T-helper 2 cell (primary cell): ENCODE measurements at places on chromosomes 11 and 22.

DNA sequence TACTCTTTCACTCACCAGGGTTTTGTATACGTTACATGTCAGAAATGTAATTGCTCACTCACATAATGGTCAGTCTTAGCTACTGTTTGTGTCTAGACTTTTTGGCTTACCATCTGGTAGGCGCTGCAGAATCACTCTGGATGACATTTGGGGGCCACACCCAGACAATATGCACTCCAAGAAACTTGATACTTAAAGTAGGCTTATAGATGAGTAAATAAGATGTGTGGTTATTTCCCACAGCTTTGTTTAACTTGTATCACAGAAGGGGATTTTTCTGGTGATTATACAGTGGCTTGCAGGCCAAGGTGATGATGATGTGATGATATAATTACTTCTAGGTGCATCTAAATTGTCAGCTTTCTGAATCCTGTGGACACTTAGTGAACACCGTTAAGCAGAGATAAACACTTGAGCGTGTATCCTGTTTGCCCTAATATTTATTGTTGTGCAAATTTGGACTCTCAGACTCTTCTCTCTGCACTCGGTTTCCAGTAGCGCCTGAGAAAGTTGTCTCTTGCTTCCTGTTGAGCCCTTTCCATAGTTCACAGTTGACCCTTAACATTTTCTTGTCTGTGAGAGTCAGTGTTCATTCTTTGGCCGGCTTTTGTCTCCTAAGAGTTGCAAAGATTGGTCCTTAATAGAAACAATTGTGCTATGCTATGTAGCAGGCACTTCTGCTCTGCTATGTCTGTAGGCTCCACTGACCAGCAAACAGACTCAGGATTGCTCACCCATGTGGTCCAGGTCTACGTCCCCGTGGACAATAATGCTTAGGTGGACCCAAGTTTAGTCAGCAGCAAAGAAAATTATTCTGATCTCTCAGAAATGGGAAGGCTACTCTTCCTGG, 89.3 kb downstream of the PRR5L start:
- DNase-seq: no peak

GRCh38 chr11:62449451-62449851, 30.6 kb downstream of the SCGB1A1 start:
- DNase-seq: no peak

DNA sequence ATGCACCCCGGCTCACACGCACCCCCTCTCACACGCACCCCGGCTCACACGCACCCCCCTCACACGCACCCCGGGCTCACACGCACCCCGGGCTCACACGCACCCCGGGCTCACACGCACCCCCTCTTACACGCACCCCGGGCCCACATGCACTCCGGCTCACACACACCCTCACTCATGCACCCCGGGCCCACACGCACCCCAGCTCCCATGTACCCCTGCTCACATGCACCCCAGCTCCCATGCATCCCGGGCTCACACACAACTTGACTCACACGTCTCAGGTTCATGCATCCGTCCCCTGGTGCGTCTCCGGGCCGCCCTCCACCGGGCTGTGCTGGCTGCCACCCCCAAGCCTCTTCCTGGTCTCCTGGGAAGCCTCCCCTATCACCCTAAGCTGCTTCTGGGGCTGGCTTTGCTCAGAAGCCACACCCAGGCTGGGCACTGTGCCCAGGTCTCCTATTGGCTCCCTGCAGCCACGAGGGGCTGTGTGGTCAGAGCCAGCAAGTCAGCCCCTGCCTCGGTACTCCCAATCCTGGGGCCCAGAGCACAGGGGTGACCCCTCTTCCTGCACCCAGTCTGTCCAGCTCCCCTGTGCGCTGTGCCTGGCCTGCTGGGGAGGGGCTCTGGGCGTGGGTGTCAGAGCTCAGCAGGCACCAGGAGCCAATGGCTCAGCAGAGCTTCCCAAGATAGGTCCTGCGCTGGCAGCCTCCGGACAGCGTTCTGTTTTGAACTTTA, 16.9 kb downstream of the TSPAN4 start:
- DNase-seq: no peak

DNA sequence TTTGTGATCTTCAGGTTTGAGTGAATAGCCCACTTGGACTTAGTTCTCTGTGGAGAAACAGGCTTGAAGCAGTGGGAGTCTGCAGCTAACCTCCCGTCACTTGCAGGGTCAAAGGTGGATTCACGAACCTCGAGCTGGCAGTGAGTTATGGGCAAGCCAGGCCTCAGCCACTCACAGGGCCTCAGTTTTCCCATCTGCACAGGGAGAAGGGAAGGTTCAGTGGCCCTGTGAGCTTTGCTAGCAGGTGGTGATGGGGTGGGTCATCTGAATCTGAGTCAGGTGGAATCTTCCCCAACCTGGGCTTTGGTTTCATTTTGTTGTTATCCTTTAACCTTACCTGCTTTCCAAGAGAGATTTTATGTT, 86.6 kb upstream of the GRIK4 start:
- DNase-seq: no peak

GRCh38 chr11:16363706-16364105, 7.4 kb upstream of the SOX6 start:
- no peak for DNase-seq

DNA sequence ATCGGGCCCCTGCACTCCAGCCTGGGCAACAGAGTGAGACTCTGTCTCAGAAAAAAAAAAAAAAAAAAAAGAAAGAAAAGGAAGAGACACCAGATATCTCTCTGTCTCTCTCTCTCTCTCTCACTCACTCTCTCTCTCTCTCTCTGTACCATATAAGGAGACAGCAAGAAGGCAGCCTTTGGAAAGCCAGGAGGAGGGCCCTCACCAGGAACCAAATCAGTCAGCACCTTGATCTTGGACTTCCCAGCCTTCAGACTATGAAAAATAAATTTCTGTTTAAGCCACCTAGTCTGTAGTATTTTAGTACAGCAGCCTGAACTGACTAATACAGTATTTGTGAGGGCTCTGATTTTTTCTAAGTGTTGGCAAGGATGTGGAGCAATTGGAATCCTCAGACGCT, 13.6 kb upstream of the ALDH3B2 start:
- DNase-seq: no peak

GRCh38 chr11:43418197-43418596, 59.5 kb downstream of the TTC17 start:
- no peak for DNase-seq

DNA sequence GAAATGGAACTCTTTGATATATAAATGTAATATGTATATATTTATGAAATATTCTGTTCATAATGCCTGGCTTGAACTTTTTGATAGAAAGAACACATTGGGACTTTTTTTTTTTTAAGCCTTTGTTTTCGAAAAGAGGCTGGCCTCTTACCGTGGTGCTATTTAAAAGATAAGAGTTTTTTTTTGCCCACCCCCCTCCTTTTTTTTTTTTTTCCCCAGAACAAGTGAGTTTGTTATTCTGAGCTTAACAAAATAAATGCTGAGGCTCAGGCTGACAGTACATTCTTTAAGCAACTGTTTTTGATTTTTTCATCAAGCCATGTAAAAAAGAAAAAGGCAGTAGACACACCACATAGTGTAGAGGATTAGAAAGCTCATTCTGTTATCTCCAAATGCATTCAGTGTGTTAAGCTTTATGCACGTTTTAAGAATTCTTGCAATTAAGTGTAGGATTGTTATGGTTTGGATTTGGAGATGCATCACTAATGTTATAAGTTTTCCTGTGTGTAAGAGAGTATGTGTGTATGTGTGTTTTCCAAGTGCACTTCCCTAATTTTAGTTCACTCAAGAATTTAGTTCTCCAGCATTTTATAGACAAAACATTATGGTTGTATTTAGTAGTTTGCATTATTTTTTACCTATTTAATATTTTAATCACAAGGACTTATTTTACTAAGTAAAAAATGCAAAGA, 12.0 kb downstream of the PDHX start:
- DNase-seq: no peak

DNA sequence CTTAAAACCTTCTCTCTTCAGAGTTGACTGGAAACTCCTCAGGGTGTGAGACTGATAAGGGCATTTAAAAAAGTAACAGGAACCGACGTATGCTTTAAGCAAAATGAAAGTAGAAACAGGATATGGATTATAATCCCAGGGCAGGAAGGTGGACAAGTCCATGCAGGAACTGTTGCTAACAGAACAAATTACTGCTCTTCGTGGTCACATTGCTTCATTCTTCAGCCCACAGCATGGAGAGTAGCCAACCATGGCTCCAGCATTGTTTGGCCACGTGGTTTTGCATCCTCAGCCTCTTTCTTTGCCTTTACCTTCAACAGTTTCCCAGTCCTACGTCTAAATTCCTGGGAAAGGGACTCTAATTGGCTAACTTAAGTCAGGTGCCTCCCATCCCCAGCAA, 563.1 kb upstream of the ISX start:
- DNase-seq: no peak

DNA sequence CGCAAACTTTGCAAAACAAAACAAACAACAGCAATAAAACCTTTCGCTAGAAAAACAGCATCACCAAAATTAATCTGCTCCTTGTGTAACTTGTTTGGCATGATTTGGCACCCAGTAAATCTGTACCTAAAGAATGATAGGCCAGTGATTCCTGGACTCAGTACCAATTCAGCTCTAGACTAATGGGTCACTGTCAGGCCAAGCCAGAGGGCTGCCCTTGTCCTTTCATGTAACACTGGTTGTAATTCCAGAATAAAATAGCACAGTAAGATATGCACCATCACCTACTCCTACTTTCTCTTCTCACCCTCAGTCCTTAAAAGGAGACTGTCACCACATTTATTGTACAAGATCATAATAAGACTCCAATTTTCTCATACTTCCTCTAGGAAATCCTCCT, 341.6 kb upstream of the PITPNB start:
- no peak for DNase-seq

GRCh38 chr11:117584056-117584830, 212.8 kb downstream of the DSCAML1 start:
- DNase-seq: no peak

DNA sequence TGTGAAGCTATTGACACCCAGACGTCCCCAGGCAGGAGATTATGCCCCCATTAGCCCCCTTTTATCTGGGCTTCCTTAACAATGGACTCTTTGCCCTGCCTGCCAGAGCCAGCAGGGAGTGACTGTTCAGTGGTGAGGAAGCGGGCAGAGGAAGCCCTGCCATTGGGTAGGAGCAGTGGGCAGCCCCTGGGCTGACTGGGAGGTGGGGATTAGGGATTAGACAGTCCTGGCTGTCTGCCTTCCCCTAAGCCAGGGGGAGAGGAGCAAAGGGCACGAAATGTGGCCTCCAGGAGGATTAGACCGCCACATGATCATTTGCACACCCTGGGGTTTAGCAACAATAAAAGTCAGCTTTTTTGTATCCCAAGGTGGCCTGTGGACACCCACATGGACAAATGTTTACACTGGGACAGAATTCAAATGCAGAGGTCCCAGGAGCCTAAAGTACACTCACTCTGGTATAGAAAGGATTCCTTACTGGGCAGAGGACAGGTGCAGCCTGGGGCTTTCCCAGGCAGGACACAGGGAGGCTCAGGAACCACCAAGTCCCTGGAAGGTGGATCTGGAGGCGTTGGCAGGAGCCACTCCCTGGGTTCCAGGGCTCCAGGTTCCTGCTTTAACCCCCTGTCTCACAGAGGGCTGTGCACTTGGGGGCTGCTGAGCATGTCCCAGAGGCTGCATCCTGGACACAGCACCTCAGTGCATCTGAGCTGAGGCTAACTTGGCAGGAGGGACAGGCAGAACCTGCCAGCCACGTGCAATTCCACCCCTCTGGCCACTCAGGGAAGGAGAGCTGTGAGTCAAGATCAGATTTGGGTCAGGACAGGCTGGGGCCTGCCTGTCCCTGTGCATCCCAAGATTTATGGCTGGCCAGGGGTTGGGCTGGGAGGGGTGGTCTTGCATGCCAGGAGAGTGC, 2.1 kb downstream of the PNPLA3 start:
- DNase-seq: no peak

- no peak for DNase-seq
These were observed 68.8 kb upstream of the USP47 start for GRCh38 chr11:11772865-11773515.

GRCh38 chr11:2693271-2694261, 6.2 kb downstream of the KCNQ1OT1 start:
- DNase-seq: no peak

DNA sequence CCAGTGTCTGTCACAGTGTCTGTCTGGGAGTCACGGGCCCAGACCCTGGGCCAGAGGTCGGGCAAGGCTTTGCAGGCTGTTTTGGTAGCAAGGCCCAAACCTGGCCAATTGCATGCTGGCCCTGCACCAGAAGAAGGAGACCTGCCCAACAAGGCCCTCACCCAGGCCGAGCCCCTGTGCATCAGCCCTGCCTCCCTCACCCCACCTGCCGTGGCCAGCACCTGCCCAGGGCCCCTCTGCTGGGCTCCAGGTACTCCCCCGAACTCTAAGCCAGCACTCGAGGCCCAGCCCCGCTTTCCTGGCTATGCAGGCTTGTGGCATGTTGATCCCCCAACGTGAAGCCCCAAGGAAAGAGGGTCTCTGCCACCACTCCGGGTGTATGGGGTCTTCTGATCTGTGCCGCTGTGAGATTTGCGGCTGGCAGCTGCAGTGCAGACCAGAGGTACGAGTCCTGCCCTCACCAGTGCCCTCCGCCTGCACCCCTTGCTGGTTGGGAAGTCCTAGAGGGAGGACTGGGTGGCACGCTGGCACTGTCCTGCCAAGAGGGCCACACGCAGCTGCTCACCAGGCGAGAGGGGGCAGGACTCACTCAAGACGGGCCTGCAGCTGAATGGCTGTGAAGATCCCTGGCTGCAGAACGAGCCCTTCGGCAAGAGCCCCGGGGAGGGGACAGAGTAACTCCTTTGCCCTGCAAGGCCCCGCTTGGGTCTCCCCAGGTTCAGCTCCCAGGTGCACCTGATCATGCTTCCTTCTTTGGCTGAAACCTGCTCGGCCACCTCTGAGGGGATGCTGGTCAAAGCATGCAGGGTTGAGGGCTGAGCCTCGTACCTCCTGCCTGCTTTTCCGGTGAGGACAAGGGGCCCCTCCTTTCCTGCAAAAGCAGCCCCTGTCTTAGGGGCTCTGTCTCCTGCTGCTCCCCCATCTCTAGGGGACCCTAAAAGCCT, 6.7 kb upstream of the SEPTIN5 start:
- no peak for DNase-seq

GRCh38 chr22:46557736-46558480, 20.5 kb upstream of the CELSR1 start:
- DNase-seq: no peak

- DNase-seq: peak; percentile 18
These were observed 720 bp downstream of the PACS1 start for GRCh38 chr11:66070604-66071380.

GRCh38 chr22:35660291-35661127, 12.3 kb downstream of the APOL6 start:
- DNase-seq: no peak

DNA sequence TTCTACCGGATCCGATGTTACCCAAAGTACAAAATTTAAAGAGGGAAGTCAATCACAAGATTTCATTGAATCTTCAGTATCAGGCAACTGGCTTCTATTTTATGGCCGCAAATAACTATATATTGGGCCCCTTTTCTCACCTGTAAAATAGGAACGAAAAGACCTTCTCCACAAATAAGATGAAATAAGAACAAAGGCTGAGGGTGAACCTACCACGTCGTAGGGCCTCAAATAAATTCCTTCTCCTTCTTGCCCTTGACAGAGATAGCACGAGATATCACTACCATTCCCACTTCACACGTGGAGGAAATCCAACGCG, 794 bp upstream of the EMSY start:
- DNase-seq: no peak
